ENCODE measurements at places on chromosomes 5 and 9.

- DNase-seq, result no peak
Measured at GRCh38 chr5:3251784-3252183, 343.8 kb upstream of the IRX1 start.

DNA sequence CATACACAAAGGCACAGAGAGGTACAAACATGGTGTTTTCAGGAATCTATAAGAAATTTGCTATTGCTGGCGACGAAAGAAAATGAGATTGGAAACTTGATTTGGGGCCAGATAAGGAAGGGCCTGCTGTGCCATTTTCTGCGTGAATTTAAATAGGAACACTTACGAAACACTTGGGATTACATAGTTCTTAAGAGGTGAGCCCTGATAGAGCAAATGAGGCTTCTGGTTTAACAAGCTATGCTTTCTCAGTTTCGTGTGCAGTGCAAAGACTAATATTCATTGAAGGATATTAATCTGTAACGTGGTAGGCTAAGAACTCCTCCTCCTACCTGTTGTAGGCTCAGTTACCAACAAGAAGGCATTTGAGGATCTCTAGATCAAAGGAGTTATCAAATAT, 93.1 kb downstream of the CDK5RAP2 start:
- no peak for DNase-seq

DNA sequence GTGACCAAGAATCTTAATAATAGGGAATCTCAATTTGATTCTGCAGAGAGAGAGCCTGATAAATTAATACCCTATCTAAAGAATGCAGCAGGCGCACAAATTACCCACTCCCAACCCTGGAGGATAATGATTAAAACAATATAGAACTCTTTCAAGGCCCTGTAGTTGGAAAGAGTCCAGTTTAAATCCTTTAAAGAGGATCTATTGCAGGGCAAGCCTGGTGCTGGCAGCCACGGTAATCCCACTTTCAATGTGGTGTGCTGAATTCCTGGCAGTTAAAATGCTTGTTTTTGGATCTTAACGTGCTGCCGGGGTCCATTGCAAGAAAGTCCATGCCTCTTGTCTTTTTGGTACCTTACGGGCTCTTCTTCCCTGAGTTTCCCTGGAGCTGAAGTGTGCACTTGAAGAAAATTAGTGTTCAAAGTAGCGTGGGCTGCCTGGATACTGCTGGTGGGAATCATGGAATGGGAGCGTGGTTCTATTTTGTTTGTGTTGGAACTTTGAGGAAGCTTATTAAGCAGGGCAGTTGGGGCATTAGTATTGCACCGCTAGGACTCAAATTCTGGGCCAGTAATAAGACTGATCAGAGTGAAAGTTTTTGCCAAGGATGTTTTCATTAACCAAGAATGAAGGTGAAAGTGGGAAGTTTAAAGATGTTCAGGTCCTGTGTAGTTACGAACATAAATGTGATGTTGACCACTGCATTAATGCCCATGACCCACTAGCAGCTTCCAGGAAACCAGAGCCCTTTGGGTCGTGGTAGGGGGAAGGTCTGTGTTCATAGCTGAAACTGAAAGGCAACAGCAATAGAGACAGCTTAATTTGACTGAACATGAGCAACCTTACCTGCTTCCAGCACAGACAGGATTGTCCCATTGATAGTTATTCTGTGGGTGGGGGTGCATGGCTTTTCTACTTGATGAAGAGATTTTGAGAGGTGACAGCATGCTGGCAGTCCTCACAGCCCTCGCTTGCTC, 20.8 kb downstream of the MARCHF6 start:
- DNase-seq, result peak; percentile 52

GRCh38 chr5:153565822-153566221, 75.4 kb downstream of the GRIA1 start:
- DNase-seq, result no peak

GRCh38 chr5:90519081-90519480, 10.3 kb downstream of the LYSMD3 start:
- no peak for DNase-seq

DNA sequence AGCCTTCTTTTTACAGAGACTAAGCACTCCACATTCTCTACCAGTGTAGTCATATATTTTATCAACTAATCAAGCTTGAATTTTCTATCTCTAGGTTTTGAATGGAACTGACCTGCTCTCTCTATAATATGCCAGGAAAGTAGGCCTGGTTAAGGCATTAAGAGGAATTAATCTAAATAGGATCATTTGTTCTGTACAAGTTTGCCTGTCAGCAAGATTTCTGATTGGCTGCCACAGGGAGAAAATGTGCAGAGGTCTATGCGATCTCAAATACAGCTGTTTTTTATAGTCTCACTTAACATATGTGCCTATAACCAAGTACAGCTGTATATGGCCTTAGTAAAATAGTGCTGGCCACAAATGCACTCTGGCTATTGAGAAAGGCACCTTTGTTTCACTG, 418.8 kb downstream of the KDM4C start:
- DNase-seq, result no peak

DNA sequence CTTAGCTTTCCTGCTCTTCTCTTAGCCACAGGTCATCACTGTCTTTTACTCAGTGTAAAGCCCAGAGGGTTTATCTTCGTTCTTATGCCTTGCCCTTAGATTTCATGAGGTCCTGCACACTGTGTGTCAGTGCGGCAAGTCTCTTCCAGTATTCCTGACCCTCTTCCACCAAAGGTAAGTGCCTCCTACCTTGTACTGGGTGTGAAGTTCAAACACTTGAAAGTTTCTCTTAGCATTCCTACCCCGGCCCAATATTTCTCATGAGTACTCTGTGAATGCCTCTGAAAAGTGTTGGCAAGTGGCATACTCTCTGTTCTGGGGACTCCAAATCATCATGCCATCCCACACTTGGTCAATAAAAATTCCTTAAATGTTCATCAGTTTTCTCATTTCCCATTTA, 37.4 kb downstream of the FBXO4 start:
- no peak for DNase-seq

DNA sequence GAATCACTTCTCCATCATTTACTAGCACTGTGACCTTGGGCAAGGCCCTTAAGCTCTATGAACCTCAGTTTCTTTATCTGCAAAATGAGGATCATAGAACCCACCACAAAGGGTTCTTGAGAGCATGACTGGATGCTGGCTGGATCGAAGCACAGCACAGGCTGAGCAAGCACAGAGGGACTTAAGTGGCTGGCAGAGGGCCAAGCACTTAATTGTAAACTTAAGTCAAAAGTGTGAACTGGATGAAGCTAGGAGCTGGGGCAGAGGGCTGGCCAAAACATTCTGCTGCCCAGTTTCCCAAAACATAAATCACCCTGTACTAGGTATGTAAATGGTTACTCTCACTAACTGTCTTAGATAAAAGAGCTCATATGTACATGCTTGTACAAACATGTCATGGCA, 112.3 kb upstream of the WWC1 start:
- DNase-seq, result no peak

- no peak for DNase-seq
Measured at GRCh38 chr5:1493941-1494340, 29.8 kb downstream of the LPCAT1 start.

GRCh38 chr5:178416919-178417318, 173.3 kb downstream of the COL23A1 start:
- DNase-seq, result no peak

GRCh38 chr9:122988141-122988540, 45.3 kb upstream of the GPR21 start:
- DNase-seq, result no peak

DNA sequence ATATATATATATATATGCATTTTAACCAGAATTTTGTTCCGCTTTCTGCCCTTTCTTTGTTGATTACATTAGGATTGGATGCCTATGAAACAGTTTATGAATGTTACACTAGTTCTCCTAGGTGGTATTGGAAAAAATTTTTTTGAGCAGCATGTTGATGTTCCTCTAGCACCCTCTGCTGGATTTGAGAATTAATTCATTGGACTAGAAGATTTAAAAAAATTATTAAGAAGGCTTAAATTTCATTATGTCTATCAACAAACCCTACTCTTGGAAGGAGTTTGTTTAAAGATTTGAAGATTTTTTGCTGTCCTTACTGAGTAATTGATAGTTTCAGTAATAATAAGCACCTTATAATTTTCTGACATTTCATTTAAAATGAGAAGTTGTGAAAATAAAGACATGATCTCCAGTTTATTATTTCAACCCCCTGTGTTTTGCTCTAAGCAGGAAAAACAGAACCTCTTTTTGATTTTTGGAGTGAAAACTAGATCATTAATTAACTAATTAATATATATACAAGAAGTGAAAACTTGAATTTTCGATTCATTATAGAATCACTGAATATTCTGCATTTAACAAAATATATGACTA, 89.6 kb downstream of the CCDC171 start:
- peak; percentile 70 for DNase-seq

- DNase-seq, result no peak
Measured at GRCh38 chr5:19532936-19533335, 455.1 kb downstream of the CDH18 start.

- no peak for DNase-seq
Measured at GRCh38 chr9:138043061-138043410, 165.5 kb downstream of the CACNA1B start.

DNA sequence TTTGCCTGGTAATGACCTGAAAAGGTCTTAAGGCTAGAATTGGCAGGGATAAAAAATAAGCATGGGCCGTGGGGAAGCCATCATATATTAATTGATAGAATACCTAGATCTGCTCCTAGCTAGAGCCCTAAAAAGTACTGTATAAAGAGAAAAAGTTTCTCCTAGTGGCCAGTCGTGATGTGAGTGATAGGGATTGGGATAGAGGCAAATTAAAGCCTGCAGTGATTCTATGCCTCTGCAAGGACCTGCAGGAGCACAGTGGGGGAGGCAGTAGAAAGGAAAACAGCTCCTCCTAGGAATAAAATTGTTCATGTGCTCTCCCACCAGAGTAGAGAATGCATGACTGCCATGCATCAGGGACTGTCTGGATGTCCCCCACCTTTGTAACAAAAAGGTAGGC, 56.2 kb upstream of the FTMT start:
- no peak for DNase-seq

- DNase-seq, result no peak
Measured at GRCh38 chr9:101764472-101764871, 26.0 kb upstream of the GRIN3A start.

GRCh38 chr5:544675-545355, 20.6 kb upstream of the SLC9A3 start:
- DNase-seq, result no peak

- DNase-seq, result no peak
Measured at GRCh38 chr9:76372336-76372735, 21.9 kb downstream of the RFK start.

- no peak for DNase-seq
Measured at GRCh38 chr9:92480986-92481633, 1.2 kb downstream of the ASPN start.

DNA sequence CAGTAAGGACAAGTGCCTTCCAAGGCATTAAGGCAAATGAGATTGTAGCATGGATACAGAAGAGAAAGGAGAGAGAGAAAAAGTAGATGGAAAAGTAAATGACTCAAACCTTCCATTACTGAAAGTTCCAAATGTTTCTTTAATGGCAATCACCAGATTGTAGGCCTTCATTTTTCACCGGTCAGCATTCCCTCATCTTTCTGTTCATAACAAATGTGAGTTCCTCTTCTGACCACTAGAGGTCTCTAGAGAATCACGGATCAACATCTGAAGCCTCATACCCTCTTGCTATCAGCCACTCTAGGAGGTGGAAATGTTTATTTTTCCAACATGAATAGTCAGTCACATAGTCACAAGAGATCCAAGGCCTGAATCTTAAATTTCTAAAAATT, 73.6 kb upstream of the RPS23 start:
- peak; percentile 27 for DNase-seq

- peak; percentile 45 for DNase-seq
Measured at GRCh38 chr5:179313849-179314521, 31.3 kb downstream of the ADAMTS2 start.

DNA sequence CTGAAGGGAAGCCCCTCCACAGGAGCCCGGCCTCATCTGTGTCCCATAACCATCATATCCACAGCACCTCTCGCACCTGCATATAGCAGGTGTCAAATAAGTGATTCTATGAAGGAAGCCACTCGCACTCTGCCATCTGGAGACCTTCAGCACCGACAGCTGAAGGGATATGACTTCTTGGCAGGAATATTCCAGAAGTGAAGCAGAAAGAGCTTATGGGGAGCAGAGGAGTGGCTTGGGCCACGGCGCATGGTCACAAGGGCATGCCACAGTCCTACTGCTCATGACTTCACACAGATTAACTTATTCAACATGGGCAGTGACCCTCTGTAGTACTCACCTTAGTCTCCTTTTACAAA, 80.9 kb downstream of the NSUN2 start:
- no peak for DNase-seq

Data from DMS79 treated with DMSO at 0.1 percent for 48 hours (cell line).